ENCODE measurements at places on chromosomes 16 and 17.

- no peak for DNase-seq
These were observed 9.2 kb downstream of the TBKBP1 start for GRCh38 chr17:47703191-47703591.

DNA sequence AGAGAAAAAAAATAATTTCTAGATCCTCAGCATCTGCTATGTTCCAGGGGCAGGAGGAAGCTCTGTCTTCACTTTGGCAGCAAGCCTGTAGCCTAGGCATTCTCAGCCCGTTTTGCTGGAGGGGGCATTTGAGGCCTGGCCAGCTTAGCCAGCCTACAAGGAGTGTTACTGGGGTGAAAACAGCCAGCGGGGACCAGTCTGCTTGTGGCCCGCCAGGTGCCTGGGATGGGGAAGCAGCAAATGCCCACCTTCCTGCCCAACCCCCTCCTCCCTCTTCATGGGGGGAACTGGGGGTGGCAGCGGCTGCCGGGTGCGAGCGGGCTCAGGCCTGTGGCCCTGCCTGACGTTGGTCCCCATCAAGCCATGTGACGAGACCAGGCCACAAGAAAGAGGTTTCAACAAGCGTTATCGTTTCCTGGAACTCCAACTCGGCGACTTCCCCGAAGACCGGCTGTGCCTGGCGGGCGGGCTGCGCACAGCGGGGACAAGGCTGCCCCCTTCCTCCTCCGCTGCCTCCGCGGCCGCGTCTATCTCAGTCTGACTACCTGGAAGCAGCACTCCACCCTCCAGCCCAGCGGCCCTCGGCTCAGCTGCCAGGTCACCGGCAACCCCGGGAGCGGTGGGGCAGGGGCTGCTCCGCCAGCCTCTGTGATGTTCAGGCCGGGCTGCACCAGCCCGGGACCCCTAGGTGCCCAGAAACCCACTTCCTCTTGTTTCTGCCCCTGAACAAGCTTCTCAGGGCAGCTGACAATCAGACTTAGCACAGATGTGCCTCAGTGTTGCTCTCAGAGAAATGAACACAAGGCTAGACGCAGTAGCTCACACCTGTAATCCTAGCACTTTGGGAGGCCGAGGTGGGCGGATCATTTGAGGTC is 22.9 kb downstream of the SOCS1 start:
- DNase-seq: peak; percentile 77

DNA sequence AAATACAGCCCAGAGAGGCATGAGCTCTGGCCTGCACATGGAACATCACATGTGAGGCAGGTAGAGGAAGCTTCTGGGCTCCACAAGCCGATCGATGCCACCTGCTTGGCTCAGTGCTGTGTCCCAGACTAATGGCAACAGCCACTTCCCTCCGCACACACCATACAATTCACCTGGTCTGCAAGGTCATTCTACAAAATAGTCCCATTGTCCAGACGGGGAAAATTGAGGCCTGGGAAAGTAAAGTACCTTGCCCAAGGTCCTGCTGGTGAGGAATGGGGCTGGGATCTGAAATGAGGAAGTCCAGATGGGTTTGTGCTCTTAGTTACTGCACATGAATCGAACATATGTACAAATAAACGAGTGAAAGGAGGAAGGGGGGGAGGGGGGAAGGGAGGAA is 88.0 kb downstream of the LITAF start:
- DNase-seq: no peak

DNA sequence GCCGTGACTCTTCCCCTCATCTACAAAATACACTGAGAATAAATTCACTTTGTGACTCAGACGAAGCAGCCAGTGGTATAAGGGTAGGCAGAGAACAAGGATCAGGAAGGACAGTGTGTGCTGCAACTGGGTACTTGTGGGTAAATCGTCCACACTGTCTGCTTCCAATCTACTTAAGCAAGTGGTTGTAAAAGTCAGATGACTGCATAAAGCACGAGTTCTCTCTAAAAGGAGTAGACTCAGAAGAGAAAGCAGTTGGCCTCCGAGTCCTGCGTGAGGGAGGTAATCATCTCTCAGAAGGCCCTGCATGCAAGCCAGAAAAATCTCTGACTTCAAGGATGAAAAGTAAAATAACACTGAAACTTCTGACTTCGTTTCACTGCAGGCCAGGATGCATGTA is 43.1 kb downstream of the ANKFY1 start:
- DNase-seq: no peak

DNA sequence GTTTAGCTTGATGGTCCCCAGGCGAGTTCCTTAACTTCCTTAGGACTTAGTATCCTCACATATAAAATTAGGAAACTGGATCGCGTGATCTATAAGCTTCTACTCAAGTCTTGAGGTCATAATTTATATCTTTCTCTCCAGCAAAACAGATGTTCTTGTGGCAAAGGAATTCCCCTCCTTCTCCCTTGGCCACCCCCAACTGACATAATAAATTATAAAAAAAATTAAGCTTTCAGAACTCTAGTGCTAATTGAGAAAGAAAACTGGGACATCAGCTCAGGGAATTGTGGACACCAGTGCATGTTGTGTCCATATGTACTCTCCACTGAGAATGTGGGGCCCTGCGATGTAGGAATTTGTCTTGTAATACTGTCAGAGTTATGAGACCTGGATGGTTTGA is 13.5 kb downstream of the GNAO1 start:
- no peak for DNase-seq

DNA sequence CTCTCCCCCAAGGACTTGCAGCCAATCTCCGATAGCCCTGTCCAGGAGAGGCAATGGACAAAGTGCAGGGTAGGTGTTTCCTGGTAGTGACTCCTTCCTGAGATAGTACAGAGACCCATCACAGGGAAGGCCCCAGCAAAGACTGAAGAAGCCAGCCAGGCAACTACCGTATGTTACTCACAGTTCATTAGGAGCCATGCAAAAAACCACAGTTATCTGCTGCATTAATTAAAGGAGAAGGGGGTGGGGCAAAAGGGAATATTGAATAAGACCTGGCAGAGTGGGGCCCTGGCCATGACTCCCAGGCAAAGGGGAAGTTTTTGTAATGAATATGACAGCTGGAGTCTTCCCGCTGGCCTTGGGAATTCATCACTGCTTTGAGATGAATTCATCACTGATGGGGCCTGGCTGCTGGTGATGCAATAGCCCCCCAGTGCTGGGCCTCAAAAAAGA is 2.5 kb upstream of the SLC13A2 start:
- no peak for DNase-seq

DNA sequence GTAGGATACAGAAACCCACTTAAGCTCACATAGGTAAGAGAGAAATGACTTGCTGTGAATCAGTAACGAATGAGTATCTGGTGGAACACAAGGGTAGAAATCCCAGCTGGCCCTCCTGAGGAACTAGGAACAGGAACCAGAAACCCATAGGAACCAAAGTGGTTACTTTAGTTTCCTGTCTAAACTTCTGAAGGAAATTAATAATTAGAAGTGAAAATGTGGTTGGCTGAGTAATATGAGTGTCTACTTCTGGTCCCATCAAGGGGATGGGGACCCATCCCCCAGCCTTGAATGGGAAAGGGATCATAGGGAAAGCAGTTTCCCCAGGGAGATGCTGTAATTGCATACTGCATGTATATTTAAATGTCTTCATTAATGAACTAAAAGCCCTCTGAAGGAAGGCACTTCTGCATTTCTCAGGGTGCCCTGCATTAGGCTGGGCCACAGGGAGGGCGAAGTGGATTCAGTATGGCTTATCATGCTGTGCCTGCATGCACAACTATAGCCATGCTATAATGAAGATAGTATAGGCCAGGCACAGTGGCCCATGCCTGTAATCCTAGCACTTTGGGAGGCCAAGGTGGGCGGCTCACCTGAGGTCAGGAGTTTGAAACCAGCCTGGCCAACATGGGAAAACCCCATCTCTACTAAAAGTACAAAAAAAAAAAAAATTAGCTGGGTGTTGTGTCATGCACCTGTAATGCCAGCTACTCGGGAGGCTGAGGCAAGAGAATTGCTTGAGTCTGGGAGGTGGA is 45.6 kb downstream of the CYB5B start:
- no peak for DNase-seq

- DNase-seq: no peak
These were observed 22.9 kb upstream of the ZNF652 start for GRCh38 chr17:49384951-49385350.

DNA sequence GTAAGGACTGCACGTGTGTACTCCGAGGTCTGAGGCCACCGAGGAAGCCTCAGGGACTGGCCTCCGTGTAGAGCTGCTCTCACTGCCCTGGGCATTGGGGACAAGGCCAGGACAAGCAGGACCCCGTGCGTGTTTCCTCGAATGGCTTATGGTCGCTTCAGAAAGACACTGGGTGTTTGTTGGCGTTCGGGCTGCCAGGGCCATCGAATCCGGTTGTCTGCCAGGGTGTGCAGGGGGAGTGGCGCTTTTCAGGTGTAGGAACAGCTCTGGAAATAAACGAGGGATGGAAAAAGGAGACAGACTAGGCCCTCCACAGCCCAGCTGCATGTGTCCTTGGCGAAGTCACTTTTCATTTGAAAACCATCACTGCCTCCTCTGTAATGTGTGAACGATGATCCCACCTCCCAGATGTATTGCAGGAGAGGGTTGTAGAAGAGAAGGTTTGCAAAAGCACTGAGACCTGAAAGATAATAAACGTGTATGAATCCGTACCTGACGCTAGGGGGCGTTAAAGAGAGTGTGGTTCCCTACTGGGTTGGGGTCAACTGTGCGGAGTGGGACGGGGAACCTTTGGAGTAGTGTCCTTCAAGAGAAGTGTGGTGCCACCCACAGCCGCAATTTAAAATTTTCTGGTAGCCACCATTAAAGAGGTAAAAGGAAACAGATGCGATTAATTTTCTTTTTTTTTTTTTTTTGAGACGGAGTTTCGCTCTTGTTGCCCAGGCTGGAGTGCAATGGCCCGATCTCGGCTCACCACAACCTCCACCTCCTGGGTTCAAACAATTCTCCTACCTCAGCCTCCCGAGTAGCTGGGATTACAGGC is 2.1 kb upstream of the ZSCAN10 start:
- DNase-seq: no peak

GRCh38 chr17:50889528-50890118 is 23.5 kb upstream of the TOB1 start:
- DNase-seq: no peak

- no peak for DNase-seq
These were observed 920 bp upstream of the ZCCHC14 start for GRCh38 chr16:87493608-87494280.

DNA sequence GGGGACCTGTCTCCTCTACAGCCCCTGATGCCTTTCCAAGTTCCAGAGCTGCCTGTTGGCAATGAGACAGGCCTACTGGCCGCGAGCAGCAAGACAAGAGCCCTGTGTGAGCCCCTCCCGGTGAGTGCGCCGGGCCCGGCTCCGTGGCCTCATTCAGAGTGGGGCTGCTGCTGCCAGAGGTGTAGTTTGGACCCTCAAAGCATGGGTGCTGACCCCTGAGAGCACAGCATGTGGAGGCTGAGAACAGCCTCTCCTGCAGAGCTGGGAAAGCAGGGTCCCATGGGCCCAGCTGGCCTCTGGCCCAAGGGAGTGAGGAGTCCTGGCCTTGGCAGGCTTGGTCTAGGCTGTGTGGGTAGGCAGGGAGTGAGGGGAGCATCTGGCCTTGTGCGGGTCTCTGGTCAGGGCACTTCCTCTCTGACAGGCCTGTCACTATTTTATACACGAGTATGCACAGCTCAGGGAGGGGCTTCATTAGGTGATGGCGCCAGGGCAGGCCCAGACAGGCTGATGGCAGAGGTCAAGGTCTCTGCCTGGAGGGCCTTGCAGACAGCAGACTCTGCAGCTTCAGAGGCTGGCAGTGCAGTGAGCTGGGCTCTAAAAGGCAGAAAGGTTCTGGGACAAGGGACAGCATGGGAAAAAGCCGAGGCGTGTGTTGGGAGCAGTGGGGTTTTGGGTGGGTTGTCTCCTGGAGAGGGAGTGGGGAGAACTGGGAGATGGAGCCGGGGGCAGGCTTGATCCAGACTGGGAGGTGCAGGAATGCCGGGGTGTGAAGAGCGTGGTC is 43.4 kb downstream of the ADCY7 start:
- no peak for DNase-seq

GRCh38 chr17:19486351-19487023 is 47.2 kb upstream of the SLC47A1 start:
- no peak for DNase-seq

DNA sequence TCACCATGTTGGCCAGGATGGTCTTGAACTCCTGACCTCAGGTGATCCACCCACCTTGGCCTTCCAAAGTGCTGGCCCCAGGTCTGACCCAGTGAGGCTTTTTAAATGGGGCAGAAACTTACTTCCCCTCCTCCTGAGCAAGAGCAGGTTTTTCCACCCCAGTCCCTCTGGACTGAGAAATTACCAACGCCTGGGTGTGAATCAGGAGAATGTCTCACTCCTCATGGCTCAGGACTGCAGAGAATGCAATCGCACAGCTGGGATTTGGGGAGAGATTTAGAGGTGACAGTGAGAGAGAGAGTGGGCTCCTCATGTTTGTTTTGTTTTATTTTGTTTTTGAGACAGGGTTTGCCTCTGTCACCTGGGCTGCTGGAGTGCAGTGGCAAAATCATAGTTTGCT is 203.6 kb downstream of the RAB11FIP4 start:
- no peak for DNase-seq

DNA sequence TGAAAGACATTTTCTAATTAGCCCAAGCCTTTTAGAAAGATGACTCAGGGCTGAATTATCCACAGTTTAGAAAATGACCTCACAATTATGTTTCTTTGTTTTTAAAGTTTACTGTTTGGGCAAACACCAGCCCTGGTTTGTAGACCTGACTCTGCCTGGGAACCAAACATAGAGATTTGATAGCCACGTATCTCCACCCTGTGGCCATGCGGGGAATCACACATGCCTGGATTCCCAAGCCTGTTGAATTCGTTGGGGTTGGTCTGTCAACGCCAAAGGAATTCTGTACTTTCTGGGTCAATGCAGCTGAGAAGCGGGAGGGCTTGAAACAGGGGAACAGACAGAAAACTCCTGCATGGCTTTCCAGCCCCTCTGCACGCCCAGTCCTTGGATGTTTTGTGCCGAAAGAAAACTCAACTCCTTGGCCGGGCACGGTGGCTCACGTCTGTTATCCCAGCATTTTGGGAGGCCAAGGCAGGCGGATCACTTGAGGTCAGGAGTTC is 26.9 kb downstream of the CD300A start:
- peak; percentile 50 for DNase-seq

Data from C1 segment of cervical spinal cord (tissue), 14 donors.